ENCODE measurements at places on chromosomes 3 and 15. TPM values are rescaled to one million over a fixed set of nuclear protein-coding genes. Genes with fewer than 3 reads are reported as not detected.
A peak's percentile ranks its signal among the peaks of the same experiment; 100 is the strongest.

Gene ST3GAL6
- 21.9 TPM for total RNA-seq

Gene IL17RC
- total RNA-seq, result 30.0 TPM

Gene HYKK
- total RNA-seq, result 3.3 TPM

DNA sequence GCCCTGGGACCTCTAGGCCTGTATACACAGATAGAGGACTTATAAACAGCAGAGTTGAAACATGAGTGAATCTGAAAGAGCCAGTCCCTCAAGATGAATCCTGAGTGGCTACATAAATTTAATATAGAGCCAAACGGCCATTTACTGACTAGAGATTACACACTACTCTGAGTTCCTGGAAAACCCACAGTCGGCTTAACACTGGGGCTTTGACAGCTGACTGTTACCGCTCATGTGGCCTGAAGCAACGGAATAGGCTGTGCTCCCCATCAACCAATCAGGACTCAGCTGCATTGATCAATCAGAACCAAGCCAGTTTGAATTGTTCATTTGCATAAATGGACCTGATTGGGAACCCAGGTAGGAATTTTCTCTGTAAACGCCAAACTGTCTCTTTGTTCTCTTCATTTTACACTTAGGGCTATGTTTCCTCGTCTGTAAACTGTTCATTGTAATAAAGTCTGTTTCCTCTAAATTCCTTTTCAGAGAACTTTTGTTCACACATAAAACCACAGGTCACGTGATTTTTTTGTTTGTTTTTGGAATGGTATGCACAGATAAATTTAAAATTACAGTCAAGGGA, 40.5 kb downstream of the CCNL1 start:
- peak overlapping the region; percentile 54 for H3K27ac ChIP-seq
- no peak overlapping the region for H3K4me3 ChIP-seq
- no peak for DNase-seq
- no peaks in the 10 kb centered on the region for H3K36me3 ChIP-seq
- no peaks in the 10 kb centered on the region for H3K27me3 ChIP-seq

DNA sequence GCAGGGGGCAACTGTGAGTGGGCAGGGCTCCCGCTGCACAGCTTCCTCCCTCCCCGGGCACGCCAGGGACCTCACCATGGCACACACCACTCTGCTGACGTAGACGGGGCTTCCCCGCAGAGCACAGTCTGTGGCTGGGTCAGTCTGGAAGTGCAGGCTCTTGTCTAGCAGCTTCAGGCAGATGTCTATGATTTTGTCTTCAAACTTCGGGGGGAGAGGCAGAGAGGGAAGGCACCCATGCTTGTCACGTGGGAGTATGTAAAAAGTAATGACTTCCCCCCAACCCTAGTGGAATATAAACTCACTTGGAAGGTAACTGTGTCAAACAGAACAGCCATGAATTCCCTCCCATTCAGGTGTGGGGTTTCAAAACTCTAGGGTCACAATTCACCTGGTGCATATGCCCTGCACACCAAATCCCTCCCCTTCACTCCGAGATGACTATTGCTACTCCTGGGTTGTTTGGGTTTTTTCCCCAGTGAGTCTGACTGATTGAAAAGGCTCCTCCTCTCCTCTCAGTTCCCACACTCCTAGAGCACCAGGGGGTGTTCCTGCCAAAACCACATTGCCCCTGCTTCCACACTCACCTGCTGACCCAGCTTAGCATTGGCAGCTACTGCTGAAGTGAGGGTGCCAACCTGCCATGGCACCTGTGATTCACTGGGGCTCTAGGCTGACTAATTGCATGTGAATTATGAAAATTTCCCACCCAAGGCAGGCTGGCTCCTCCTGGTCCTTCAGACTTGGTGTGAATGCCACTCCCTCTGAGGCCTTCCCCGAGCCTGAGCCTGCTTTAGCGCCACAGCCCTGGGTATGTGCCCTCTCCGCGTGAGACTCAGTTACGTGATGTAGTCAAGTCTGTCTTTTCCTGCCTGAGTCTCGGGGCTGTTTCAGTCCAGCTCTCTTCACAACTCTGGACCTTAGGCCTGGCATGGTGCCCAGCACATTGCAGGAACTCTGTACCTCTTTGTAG, 13.0 kb downstream of the TGM5 start:
- H3K27ac ChIP-seq, result no peak overlapping the region
- H3K4me3 ChIP-seq, result no peak overlapping the region
- DNase-seq, result no peak
- H3K27me3 ChIP-seq, result peaks cover 30% of the 10 kb centered on the region

DNA sequence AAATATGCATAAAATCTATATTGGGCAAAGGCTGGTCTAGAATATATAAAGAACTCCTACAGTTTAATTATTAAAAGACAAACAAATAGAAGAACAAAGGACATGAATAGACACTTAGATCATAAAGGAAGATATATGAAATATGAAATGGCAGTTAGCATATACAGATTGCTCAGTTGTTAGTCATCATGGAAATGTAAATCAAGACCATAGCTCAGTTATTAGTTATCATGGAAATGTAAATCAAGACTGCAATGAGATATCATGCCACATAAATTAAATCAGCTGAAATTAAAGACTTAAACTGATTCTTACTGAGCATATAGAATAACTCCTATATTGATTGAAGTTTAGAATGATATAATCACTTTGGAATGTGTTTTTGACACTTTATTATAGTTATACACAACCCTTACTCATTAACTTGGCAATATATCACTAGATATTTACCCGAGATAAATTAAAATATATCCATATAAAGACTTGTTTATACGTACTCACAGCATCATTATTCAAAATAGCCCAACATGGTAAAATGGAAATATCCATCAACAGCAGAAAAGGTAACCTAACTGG, 45.2 kb upstream of the GOLGA8B start:
- H3K36me3 ChIP-seq, result no peaks in the 10 kb centered on the region
- H3K4me3 ChIP-seq, result no peak overlapping the region
- no peak for DNase-seq
- no peak overlapping the region for H3K27ac ChIP-seq

DNA sequence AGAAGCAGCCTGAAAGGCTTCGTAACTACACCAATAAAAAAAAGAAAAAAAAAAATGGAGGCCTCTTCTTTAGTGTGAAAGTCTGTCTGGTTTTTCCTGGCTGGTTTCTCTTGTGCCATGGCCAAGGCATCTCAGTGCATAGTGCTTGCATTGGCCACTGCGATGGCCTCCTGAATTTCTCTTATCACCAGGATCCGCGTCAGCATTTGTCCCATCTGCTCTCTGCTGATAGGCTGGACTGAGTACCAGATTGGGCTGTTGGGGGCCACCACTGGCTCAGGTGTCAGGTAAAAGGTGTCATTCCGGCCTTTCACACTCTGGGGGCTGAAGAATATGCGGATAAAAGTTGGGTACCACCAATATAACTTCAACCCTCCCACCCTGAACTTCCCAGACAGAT, 1.1 kb upstream of the IMPDH2 start:
- H3K27ac ChIP-seq, result peak overlapping the region; percentile 95
- no peak overlapping the region for H3K4me3 ChIP-seq
- H3K4me1 ChIP-seq, result peaks cover 27% of the 10 kb centered on the region
- no peaks in the 10 kb centered on the region for H3K27me3 ChIP-seq
- DNase-seq, result no peak

GRCh38 chr3:27559835-27560234, 75.7 kb upstream of the SLC4A7 start:
- no peak overlapping the region for H3K27ac ChIP-seq
- H3K27me3 ChIP-seq, result no peaks in the 10 kb centered on the region
- DNase-seq, result no peak
- H3K36me3 ChIP-seq, result no peaks in the 10 kb centered on the region
- H3K4me3 ChIP-seq, result no peak overlapping the region

GRCh38 chr3:13406190-13406589, 13.9 kb downstream of the NUP210 start:
- peaks cover 4% of the 10 kb centered on the region for H3K4me1 ChIP-seq
- no peak overlapping the region for H3K27ac ChIP-seq
- H3K27me3 ChIP-seq, result no peaks in the 10 kb centered on the region

DNA sequence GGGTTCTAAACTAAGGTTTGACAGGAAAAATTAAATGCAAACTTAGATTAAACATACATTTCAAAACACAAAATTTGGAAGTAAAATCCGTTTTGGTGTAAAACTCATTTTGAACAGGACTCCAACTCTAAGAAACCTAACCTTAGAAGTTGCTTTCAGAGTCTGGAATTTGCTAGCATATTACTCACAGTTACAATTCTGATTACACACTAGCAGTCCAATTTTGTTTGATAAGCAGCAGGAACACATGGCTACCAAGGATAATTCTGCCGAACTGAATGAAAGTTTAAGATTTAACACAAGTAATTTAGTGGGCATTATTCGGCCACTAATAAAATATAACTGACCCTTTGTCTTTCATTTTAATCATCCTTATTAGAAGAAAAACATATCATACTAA, 49.6 kb downstream of the FRMD5 start:
- no peaks in the 10 kb centered on the region for H3K4me1 ChIP-seq
- DNase-seq, result no peak
- H3K27ac ChIP-seq, result no peak overlapping the region
- H3K36me3 ChIP-seq, result no peaks in the 10 kb centered on the region

DNA sequence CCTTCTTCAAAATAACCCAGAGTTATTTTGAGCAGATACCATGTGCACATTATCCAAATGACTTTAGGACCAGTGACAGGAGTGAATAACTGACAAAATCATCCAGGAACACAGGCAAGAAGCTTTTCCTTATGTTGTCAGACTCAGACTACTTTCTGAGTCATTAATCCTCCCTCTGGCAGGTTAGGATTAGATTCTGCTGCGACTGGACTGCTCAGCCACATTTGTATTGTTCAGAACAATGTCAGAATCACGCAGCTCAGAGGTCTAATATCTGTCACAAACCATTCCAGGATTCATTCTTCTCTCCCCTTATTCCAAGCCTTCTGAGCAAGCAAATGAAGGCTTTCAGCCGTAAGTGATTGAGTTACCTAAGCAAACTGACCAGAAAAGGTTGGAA, 34.8 kb upstream of the FAM174B start:
- peaks cover 4% of the 10 kb centered on the region for H3K27me3 ChIP-seq
- H3K36me3 ChIP-seq, result no peaks in the 10 kb centered on the region
- DNase-seq, result no peak
- no peak overlapping the region for H3K4me3 ChIP-seq

DNA sequence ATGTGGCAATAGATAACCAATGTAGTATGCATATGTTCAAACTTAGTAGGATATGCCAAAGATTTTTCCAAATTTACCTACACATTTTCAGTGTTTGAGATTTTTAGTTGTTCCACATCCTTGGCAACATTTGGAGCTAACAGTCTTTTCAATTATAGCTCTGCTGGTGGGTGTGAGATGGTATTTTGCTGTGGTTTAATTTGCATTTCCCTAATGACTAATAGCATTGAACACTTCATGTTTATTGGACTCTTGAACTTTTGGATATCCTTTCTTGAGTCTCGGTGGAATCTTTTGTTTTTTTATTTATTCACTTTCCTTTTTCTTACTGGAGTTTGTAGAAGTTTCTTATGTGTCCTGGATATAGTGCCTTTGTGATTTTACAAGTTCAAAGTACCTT, 11.0 kb upstream of the ILDR1 start:
- DNase-seq, result no peak
- no peak overlapping the region for H3K27ac ChIP-seq
- H3K27me3 ChIP-seq, result peaks cover 2% of the 10 kb centered on the region
